ENCODE measurements at places on chromosomes 4 and X. TPM values are rescaled to one million over a fixed set of nuclear protein-coding genes. Genes with fewer than 3 reads are reported as not detected.

The FGFBP1 gene
- not detected for polyA plus RNA-seq

The GUCY1A1 gene
- 13.2 TPM for polyA plus RNA-seq

The ATP10D gene
- polyA plus RNA-seq: 2.2 TPM

The F11 gene
- polyA plus RNA-seq: not detected

DNA sequence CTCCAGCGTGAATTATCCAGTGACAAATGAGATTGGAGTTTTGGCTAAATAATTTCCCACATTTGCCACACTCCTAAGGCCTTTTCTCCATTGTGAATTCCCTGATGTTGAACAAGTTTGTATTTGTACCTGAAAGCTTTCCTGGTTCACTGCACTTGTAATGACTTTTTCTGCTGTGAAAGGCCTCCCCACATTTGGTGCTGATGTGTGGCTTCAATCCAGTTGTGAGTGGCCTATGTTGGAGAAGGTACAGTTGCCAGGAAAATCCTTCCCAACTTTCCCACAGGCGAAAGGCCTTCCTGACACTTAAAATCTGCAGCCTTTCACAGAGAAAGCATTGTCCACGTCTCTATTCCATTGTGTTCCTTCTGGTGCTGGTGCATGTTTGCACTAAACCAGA is 17.3 kb upstream of the HPGD start:
- no peak for DNase-seq

DNA sequence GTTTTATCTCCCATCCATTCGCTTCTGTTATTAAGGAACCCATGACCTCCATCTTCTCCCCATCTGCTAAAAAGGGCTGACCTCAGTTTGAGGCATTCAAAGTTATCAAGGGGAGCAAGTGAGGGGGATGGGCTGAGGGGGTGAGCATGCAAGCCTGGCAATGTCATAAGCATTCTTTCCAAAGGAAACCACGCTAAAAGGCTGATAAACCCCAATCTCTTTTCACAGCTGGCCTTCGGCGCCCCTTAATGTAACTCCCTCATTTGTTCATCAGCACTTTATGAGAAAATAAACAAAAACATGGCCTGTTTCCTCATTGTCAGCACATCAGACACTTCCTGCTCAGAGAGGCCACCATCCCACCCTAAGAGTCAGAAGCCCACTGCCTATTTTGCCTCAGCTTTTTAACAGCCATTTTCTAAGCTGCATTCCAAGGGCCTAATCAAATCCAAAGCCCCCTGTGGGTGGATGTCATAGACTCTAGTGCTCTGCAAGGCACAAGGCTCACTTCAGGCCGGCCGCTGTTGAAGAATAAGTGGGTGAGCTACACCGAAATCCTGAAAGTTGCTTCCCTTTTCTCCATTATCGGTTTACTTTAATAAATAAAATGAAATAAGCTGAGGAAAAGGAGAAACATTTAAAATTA is 92.0 kb upstream of the SRD5A3 start:
- DNase-seq: no peak

GRCh38 chr4:184792950-184793555 is 32.7 kb downstream of the ACSL1 start:
- no peak for DNase-seq

- no peak for DNase-seq
Measured at GRCh38 chr4:10701702-10702460, 17.3 kb upstream of the CLNK start.

- no peak for DNase-seq
Measured at GRCh38 chrX:69255441-69256290, 90.4 kb upstream of the PJA1 start.
